ENCODE measurements at places on chromosomes 3 and 15.

DNA sequence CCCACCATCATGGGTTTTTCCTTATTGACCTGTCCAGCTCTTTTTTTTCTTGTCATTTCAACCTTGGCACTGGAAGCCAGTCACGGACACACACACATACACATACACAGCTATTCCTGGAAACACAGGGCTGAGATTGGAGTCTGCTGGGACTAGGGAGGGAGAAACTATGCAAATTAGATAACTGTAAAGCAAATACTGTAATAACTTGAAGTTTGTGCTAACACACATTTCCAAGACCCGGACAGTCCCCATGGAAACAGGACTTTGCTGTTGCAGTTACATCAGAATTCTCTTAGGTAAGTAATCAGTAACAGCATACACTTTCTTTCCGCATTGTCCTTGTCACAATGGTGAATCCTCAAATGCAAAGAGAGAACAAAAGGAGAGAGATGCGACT, 304.4 kb downstream of the KBTBD8 start:
- DNase-seq: no peak

- peak; percentile 75 for DNase-seq
Measured at GRCh38 chr3:159907828-159908227, 80.8 kb upstream of the IL12A start.

DNA sequence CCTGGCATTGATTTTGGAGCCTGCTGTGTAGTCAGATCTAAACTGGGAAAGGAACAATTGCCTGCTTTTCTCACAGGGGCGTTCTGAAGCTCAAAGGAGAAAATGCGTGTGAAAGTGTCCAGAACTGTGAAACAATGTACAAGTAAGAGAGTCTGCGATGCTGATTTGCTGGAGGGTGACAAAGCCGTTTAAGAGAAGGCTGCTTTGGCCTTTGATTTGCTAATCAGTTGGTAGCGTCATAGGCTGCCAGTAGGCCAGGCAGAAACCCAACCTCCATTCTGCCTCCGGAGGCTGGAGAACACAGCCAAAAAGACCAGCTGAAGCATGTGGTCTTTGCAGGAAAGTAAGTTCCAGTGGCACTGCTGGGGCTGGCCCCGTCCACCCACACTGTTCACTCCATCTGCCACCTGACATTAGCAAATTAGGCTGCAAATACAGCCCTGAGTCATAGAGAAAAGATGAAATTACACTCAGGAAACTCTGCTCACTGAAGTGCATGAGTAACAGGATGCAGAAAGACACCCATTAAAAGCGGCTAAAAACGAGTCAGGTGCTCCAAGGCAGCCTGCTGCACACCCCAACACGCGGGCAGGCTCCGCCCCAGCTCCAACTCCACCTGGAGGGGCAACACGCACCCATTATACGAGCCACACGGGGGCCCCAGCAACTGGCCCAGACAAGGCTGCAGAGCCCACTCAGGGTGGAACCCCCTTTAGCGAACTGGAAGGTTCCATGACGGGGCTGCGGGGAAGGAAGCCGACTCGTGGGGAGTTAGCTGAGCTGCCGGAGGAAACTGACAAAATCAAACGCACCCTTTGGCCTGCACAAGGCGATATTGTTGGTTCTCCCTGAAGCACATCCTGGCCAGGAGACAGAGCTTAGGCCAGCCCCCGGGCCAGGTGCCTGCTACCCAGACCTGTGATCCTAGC, 31.6 kb downstream of the ZDHHC19 start:
- DNase-seq: peak; percentile 41

- DNase-seq: no peak
Measured at GRCh38 chr15:49382394-49382793, 40.6 kb upstream of the FGF7 start.

GRCh38 chr3:185629554-185630181, 43.6 kb downstream of the SENP2 start:
- DNase-seq: no peak

- DNase-seq: peak; percentile 100
Measured at GRCh38 chr3:11600501-11601282, 43.0 kb downstream of the VGLL4 start.

GRCh38 chr3:13559764-13560525, 11.0 kb downstream of the FBLN2 start:
- DNase-seq: peak; percentile 94

DNA sequence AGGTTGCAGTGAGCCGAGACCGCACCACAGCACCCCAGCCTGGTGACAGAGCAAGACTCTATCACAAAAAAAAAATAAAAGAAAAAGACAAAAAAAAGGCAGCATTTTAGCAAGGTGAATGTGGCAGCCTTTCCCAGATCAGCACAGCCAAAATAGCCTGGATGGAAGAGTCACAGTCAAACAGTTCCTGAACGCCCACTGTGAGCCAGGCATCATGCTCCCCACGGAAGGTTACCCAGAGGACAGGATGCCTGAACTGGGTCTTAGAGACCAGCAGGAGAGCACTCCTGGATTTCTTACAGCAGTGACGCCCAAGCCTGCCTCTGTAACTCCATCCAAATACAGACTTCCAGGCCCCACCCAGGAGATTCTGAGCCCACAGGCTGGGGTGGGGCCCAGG, 4.5 kb downstream of the XXYLT1 start:
- no peak for DNase-seq

DNA sequence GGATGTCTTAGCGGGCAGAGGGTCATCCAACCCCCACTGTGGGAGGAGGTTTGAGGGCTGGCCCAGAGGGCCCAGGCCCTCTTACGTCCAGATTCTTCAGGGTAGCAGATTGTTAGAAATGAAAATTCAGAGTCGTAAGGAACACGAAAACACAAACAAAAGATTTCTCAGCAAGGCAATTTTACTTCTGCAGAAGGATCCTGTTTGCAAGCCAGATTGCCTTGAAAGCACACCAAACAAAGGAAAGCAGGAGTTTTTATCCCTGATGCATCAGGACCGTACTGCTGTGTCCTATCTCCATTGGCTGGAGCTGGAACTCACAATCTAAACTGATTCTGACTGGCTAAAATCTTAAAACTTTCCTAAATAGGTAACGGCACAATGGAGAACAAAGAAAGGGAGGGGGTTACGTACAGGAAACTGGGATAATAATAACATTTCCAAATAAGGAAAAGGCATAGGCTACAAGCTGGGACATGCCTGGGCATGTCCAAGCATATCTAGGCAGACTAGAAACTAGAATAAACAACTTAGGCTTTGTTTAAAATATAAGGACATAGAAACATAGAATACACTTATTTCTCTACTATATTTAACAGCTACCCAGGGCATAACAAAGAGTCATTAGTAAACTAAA, 97.3 kb upstream of the C2CD4B start:
- no peak for DNase-seq

Data from NCI-H226 (cell line).